Left ventricle myocardium superior (tissue), 1 donor: ENCODE measurements at places on chromosomes 1 and 21. TPM values are rescaled to one million over a fixed set of nuclear protein-coding genes. Genes with fewer than 3 reads are reported as not detected.

Gene MIB2
- 131 TPM for total RNA-seq

DNA sequence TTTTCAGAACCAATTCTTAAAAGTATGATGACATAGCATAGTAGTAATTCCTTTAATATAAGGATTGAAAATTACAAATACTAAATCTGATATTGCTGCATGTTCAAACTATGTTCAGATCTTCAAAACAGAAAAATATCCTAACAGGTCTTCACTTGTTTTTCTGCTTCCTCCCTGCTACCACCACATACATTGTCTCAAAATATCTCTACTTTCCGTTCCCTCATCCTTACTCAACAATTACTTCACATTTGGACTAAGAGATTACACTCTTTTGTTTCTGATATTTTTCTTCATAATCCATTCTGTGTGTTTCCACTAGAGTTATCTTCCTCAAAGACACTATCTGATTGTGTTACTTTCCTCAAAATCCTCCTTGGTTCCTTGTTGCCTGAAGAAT, 125.1 kb downstream of the NEK7 start:
- DNase-seq: no peak

GRCh38 chr1:72516826-72517225, 234.5 kb upstream of the NEGR1 start:
- no peak for DNase-seq

Gene FCRL5
- 0.17 TPM for total RNA-seq

DNA sequence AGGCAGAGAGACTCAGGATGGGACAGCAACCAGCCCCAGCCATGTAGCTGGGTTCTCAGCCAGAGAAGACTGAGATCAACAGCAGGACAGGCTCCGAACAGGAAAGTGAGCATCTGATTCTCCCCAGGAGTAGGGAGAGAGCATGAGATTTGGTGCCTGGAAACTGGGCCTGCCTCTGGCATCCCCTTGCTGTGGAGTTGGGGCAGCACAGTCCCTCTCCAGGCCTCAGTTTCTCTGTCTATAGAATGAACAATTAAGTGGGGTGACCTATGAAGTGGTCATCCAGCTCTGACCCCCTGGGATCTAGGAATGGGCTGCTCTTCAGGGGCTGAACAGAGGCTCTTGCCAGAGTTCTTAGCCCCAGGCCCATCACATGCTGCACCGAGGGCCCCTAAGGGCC, 55.6 kb downstream of the KLHDC7A start:
- DNase-seq: no peak

DNA sequence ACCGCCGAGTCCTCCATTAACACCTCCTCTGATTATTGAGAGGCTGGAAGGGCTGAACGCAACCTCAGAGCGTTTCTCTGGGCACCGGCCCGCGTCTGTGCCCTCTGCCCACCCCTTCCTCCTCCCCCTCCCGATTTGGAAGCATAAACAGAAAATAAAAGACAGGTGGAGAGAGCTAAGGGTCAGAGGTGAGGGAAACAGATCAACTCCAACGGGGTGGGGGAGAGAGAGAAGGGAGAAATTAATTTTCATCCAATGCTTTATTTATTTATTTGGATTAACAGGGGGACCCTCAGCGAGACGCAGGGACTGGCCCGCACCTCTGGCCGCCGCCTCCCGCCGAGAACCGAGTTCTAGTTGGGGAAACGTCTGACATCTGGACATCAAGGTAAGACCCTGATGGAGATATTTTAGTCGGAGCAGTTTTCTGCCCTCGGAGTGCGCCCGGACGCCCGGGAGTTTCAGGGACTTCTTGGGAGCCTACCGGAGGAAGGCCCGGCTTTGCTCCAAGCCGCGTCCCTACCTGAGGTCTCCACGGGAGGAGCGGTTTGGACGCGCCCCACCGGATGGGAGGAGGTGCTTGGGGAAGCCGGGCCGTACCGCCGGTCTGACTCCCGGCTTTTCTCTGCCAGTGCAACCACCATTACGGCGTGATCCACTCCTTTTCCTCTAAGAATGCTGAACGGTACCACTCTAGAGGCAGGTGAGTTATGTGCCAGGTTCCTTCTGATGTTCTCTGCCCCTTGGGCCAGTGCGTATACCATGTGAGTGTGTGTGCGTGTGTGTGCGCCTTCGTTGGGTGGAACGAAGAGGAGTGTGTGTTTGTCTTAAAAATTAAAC, 5.1 kb upstream of the LHX9 start:
- no peak for DNase-seq

DNA sequence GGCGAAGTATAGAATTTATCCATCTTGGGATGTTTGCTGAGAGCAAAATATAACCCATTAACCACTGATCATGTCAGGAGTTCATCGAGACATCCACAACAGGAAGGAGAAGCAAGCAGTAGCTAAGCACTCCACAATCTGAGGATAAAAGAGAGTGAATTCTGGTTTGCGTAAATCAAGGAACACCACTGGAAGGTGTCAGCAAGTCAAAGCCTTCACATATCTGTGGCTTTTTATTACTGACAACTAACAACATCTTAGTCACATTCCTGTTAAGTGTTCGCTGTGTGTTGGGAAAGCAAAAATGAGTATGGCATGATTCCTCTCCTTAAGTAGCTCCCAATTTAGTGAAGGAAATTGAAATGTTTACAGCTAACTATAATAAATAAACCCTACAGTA, 44.5 kb upstream of the DARS2 start:
- DNase-seq: no peak

- no peak for DNase-seq
Observed at GRCh38 chr1:197213193-197213592, 54.9 kb upstream of the CRB1 start.

GRCh38 chr21:44434936-44435635, 20.2 kb upstream of the LRRC3 start:
- no peak for DNase-seq

DNA sequence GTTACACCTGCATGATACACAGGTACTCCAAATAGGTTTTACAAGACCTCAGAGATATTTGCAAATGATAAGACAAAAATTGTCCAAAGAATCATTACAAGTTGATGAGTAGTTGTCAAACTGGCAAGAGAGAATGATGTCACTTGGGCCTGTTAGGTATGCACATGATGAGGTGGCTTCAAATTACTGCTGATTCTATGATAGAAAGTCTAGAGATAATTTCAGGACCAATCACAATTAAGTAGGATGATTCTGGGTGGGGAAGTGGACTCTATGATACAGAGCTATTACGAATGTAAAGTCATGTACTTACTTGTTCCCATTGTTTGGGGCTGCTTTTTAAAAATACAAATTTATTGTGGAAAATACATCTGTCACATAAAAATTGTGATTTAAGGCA, 5.2 kb upstream of the SPRR1B start:
- no peak for DNase-seq

DNA sequence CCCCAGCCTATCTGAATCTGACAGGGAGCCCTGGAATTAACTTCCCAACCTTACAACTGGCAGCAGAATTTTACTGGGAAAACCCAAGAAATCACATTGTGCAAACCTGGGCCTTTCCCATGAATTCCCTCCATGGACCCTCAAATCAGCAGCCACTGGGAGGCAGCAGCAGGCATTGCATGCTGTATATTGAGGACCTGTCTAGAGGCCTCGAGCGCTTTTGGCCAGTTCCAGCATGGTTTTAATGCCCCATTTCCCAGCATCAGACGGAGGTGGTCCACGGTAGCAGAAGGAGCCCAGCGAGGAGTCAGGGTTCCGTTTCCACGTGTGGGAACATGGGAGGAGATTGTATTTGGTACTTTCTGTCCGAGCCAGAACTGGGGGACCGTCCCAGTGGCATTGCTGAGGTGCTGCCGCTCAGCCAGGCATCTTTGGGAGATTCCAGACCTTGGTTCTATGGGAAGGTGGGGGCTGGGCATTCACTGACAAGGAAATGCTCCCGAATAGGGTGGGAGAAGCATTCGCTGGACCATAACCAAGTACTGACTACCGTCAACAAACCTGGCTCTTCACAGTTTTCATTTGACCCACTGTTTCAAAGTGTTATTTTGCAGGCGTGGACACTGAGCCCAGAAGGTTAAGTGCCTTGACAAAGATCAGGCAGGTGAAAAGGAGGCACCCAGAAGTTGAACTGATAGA, 15.9 kb downstream of the BMP8A start:
- no peak for DNase-seq

Gene HCRTR1
- total RNA-seq: 0.67 TPM

DNA sequence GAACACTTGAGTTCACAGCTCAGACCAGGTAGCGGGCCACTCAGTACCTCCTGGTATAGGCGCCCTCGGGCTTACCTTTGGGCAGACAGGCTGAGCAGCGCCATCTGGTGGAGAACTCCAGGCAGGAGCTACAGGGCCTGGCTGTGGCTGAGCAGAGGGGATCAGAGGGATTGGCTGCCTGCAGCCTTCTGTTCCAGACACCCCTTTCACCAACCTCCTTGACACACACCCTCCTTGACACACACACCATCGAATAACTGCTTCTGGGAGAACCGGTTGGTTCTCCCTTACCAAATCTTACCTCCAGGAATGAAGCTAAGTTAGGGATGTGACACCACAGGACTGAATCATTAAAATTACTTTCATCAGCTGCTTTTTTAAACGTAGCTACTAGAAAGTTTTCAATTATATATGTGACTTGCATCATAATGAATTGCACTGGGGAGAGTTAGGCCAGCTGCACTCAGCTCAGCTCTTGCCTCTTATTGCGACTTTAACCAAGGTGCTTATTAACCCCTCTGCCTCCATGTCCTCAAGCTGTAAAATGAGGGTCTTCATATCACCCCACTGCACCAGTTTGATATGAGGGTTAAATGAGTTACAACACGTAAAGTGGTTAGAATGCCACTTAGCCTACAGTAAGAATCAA, 6.6 kb downstream of the LIN28A start:
- DNase-seq: peak; percentile 77

- DNase-seq: no peak
Observed at GRCh38 chr21:33117101-33117888, 47.4 kb downstream of the OLIG1 start.

- DNase-seq: no peak
Observed at GRCh38 chr1:30731806-30732276, 8.5 kb upstream of the MATN1 start.

DNA sequence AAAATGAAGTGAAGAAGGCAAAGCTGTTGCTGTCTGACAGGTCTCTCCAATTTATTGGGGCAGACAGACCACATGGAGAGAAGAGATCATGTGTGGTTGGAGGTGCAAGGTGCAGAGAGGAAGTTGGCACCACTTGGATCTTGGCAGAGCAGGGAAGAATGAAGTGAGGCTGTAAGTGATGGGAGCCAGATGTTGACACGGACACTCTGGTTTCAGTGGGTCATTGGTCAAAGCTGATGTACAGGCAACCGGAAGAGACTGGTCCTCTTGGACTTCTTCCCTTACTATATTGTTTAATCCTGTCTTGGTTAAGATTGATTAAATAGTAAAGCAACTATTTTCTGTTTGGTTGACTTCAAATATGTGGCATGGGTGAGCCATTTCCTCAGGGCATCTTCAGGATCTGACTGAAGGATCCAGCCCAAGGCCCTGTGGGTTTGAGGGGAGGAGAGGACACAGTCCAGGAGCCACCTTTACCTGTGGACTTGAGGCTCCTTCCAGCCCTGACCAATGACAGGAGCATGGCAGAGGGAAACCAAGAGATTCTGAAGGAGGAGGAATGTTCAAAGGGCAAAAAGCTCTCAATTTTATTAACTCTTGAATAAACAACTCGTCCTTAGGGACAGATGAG, 49.4 kb downstream of the NENF start:
- no peak for DNase-seq

GRCh38 chr21:32189688-32190483, 89.0 kb downstream of the MIS18A start:
- DNase-seq: no peak

GRCh38 chr1:220927442-220927841, 48.2 kb downstream of the HLX start:
- no peak for DNase-seq

- no peak for DNase-seq
Observed at GRCh38 chr1:209406595-209406994, 176.9 kb upstream of the CAMK1G start.

- DNase-seq: peak; percentile 77
Observed at GRCh38 chr1:32334864-32335534, 1.0 kb downstream of the MARCKSL1 start.

GRCh38 chr1:247297263-247298123, 34.2 kb downstream of the ZNF496 start:
- no peak for DNase-seq

Gene BSND
- total RNA-seq: not detected

Gene IFNGR2
- total RNA-seq: 35.1 TPM

Gene ROR1
- total RNA-seq: 9.0 TPM

Gene COQ8A
- 438 TPM for total RNA-seq

- peak; percentile 26 for DNase-seq
Observed at GRCh38 chr1:21891621-21892479, 45.3 kb downstream of the HSPG2 start.

Gene PLA2G2D
- total RNA-seq: not detected

Gene MNDA
- total RNA-seq: 4.9 TPM

- DNase-seq: peak; percentile 15
Observed at GRCh38 chr21:44437696-44438431, 17.4 kb upstream of the LRRC3 start.

DNA sequence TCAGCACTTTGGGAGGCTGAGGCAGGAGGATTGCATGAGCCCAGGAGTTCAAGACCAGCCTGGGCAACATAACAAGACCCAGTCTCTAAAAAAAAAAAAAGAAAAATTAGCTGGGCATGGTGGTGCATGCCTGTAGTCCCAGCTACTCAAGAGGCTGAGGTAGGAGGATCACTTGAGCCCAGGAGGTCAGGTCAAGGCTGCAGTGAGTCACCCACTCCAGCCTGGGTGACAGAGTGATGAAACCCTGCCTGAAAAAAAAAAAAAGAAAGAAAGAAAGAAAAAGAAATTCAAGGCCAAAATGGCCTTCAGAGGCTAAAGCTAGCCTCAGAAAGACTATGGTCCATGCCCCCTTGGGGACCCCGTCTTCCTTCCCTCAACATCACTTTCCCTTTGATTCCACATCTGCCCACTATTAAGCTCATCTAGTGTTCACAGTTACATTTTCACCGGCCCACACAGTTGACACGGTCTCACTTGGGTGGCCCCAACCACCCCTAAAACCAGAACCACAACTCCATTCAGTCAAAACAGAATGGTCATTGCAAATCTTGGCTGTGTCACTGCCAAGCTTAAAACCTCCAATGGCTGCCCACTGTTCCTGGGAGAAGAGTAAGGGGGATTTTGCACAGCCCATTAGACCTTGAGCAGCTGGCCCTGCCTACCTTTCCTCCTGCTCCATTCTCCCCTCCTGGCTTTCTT, 2.1 kb upstream of the CAPN8 start:
- no peak for DNase-seq

Gene PPOX
- 10.7 TPM for total RNA-seq
